ENCODE measurements at places on chromosomes 2 and 18.
A peak's percentile ranks its signal among the peaks of the same experiment; 100 is the strongest.

DNA sequence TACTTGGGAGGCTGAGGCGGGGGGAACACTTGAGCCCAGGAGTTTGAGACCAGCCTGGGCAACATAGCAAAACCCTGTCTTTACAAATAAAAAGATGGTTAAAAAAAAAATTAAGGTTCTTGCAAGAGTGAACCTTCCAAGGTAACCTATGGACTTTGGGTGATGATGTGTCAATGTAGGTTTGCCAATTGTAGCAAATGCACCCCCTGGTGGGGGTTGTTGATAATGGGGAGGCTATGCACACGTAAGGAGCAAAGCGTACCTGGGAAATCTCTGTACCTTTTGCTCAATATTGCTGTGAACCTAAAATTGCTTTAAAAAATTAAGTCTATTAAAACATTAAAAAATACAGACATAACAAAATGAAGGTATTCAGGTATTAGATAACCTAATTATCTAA lies 70.4 kb downstream of the CWC22 start:
- no peak for DNase-seq

- DNase-seq = no peak
Observed at GRCh38 chr18:49728542-49728941, 84.8 kb downstream of the ACAA2 start.

GRCh38 chr18:62399276-62399675 lies 74.2 kb downstream of the TNFRSF11A start:
- DNase-seq = no peak

- no peak for DNase-seq
Observed at GRCh38 chr2:30684996-30685395, 122.2 kb downstream of the CAPN13 start.

DNA sequence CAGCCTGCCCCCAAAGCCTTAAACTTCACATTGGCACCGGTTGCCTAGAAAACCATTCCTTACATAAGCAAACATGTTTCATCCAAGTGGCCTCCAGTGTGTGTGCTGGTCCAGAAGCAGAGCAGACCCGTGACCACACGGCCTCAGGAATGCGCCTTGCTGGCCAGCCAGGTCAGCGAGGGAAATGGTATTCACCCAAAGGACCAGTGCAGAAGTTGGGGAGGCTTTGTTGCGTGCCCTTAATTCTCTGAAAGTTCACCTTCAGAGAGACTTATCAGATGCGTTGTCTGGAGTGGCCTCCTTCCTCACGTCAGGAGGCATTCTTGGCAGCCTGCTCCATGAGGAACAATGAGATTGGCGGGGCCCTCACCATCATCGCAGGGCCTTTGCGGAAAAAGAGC lies 25.9 kb downstream of the NRP2 start:
- DNase-seq = peak; percentile 81
